ENCODE measurements at places on chromosomes 12 and 14. TPM values are rescaled to one million over a fixed set of nuclear protein-coding genes. Genes with fewer than 3 reads are reported as not detected.

GRCh38 chr14:36522972-36523715 is 3.1 kb upstream of the NKX2-1 start:
- H3K27me3 ChIP-seq: peaks cover 14% of the 10 kb centered on the region
- H3K4me1 ChIP-seq: no peaks in the 10 kb centered on the region
- no peak overlapping the region for H3K4me3 ChIP-seq
- no peak overlapping the region for H3K27ac ChIP-seq

GRCh38 chr14:92877757-92878431 is 45.1 kb upstream of the CHGA start:
- no peaks in the 10 kb centered on the region for H3K4me1 ChIP-seq
- H3K27ac ChIP-seq: no peak overlapping the region
- H3K27me3 ChIP-seq: peaks cover 10% of the 10 kb centered on the region
- H3K4me3 ChIP-seq: no peak overlapping the region

DNA sequence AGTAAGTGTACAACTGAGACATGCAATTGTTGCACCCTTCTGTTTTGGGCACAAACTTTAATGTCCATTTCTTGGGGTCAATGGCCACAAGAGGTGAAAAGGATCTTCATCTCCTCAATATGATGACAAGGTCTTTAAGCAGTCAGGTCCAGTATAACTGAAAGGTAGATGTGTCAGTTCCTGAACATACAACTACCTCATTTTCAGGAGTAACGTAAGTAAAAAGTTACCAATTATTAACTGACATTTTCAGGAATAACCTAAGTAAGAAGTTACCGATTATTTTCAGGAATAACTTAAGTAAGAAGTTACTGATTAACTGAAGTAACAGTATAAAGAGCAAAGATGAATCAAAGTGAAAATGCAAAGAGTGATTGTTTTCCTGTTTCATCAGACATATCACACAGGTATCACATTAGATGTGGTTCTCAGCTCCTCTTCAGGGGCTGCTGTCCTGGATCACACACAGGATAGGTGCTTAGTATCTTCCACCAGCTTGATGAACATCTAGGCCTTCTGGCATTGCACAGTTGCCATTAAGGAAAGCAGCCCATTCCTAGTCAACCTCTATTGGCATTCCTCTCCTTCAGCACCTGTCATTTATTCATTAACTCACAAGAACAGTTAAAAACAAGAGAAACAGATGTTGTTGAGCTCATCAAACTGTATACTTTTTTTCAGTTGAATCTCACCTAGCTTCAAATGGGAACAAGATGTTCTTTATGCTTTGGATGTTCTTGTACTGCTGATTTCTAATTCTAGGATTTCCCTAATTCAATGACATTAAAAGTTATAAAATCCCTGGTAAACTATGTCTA is 200.0 kb downstream of the FOXG1 start:
- no peak for DNase-seq
- H3K27ac ChIP-seq: no peak overlapping the region
- no peaks in the 10 kb centered on the region for H3K4me1 ChIP-seq

DNA sequence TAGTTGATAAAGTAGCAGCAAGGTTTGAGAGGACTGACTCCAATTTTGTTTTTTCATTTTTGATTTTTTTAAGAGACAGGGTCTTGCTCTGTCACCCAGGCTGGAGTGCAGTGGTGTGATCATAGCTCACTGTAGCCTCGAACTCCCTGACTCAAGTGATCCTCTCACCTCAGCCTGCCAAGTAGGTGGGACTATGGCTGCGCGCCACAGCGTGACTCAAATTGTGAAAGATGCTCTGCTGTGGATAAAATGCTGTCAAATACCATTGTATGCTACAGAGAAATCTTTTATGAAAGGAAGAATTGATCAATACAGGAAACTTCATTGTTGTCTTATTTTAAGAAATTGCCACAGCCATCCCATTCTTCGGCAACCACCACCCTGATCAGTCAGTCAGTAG is 48.3 kb downstream of the SCN8A start:
- H3K36me3 ChIP-seq: no peaks in the 10 kb centered on the region
- peaks cover 2% of the 10 kb centered on the region for H3K27me3 ChIP-seq
- no peak for DNase-seq
- no peaks in the 10 kb centered on the region for H3K4me1 ChIP-seq
- no peak overlapping the region for H3K27ac ChIP-seq

GRCh38 chr14:69543341-69544115 is 31.1 kb downstream of the CCDC177 start:
- peak; percentile 10 for DNase-seq
- H3K27ac ChIP-seq: no peak overlapping the region
- no peaks in the 10 kb centered on the region for H3K36me3 ChIP-seq

GRCh38 chr12:27246141-27246540 is 2.1 kb downstream of the STK38L start:
- peaks cover 9% of the 10 kb centered on the region for H3K27me3 ChIP-seq
- peaks cover 45% of the 10 kb centered on the region for H3K4me1 ChIP-seq
- H3K27ac ChIP-seq: peak overlapping the region; percentile 94
- peak overlapping the region; percentile 60 for H3K4me3 ChIP-seq

- no peaks in the 10 kb centered on the region for H3K27me3 ChIP-seq
- DNase-seq: peak; percentile 65
- peak overlapping the region; percentile 89 for H3K27ac ChIP-seq
- H3K4me3 ChIP-seq: peak overlapping the region; percentile 96
- no peaks in the 10 kb centered on the region for H3K36me3 ChIP-seq
- peaks cover 38% of the 10 kb centered on the region for H3K4me1 ChIP-seq
These were observed 574 bp downstream of the WNK1 start for GRCh38 chr12:752695-753610.

- DNase-seq: no peak
- no peaks in the 10 kb centered on the region for H3K36me3 ChIP-seq
- H3K4me1 ChIP-seq: no peaks in the 10 kb centered on the region
- no peak overlapping the region for H3K27ac ChIP-seq
- H3K4me3 ChIP-seq: no peak overlapping the region
- H3K27me3 ChIP-seq: no peaks in the 10 kb centered on the region
These were observed 86.0 kb downstream of the FAR2 start for GRCh38 chr12:29234965-29235626.

Gene SPIC
- polyA plus RNA-seq: not detected

DNA sequence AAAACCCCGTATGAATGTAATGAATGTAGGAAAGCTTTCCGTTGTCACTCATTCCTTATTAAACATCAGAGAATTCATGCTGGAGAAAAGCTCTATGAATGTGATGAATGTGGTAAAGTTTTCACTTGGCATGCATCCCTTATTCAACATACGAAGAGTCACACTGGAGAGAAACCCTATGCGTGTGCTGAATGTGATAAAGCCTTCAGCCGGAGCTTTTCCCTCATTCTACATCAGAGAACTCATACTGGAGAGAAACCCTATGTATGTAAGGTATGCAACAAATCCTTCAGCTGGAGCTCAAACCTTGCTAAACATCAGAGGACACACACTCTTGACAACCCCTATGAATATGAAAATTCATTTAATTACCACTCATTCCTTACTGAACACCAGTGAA is 23.8 kb downstream of the ZNF891 start:
- peaks cover 75% of the 10 kb centered on the region for H3K36me3 ChIP-seq
- H3K27me3 ChIP-seq: peaks cover 3% of the 10 kb centered on the region
- no peak overlapping the region for H3K4me3 ChIP-seq

DNA sequence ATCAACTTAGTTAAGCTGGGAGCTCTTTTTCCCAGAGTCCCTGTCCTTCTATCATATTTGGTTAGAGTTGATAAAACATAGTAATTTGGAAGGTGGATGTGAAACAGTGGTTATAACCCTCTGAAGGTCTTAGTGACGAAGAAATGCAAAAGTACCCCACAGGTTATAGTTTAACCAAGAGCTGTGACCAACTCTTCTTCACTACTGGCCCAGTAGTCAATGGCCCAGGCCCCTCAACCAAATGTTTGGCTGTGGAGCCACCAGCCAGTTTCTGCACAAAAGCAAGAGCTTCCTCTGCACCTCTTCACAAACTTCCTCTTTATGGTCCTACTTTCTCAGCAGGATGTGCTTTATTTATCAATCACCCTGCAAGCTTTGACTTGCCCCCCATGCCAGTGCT is 132.6 kb downstream of the BMP4 start:
- no peaks in the 10 kb centered on the region for H3K27me3 ChIP-seq
- H3K4me3 ChIP-seq: no peak overlapping the region
- no peak overlapping the region for H3K27ac ChIP-seq
- H3K36me3 ChIP-seq: no peaks in the 10 kb centered on the region
- DNase-seq: no peak

DNA sequence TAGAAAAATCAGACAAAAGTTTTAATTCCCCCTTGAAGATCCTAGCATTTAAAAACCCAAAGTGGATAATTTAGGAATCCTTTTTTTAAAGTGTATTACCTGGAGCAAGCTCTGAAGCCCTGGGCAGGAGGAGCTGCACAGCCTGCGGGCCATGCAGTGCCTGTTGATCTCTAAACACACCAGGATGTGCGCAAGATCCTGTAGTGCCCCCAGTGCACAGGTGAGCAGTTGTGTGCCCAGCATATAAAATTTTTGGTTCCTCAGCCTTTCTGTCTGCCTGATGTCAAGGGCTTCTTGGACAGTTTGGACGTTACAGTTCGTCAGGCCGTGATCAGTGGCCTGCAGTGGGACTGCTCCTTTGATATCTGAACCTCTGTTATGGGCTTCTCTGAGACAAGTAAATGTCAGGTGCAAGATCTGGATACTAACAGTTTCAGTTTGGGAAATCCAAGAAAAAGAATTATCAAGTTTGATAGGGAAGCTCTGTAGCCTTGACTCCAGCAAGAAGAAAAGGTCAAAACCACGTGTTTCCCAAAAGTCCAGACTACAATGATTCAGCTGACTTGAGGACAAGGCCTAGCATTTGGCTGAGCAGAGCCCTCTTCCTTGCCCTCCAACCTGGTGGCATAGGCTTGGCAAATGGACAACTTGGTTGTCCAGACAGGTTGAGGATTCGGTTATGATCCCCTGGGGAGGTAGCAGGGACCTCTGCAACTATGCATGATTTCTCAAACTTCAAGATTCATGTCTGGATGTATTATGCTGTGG is 1.0 kb downstream of the ATXN7L3B start:
- DNase-seq: peak; percentile 27
- H3K27me3 ChIP-seq: peaks cover 10% of the 10 kb centered on the region
- H3K4me1 ChIP-seq: peaks cover 63% of the 10 kb centered on the region
- peak overlapping the region; percentile 95 for H3K4me3 ChIP-seq
- H3K36me3 ChIP-seq: peaks cover 6% of the 10 kb centered on the region

DNA sequence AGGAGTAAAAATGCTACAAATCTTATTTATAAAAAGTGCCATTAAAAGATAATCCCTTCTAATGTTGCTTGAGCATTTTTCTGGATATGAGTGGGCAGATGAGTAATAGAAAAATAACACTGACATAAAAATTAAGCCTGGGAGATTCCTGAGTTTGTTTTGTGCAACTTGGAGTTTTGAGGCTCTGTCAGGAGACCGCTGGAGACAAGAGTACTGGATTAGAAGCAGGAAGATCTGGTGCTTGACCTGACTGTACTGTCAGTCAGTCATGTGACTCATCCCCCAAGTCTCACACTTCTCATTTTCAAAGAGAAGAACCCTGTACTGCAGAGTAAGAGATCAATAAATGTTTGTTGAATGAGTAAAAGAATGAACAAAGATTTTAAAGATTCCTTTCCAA is 29.4 kb downstream of the ANO4 start:
- H3K27ac ChIP-seq: no peak overlapping the region
- no peaks in the 10 kb centered on the region for H3K4me1 ChIP-seq
- H3K27me3 ChIP-seq: no peaks in the 10 kb centered on the region
- DNase-seq: no peak
- no peaks in the 10 kb centered on the region for H3K36me3 ChIP-seq

- DNase-seq: no peak
- no peak overlapping the region for H3K4me3 ChIP-seq
- no peak overlapping the region for H3K27ac ChIP-seq
- H3K4me1 ChIP-seq: no peaks in the 10 kb centered on the region
These were observed 12.7 kb downstream of the TSPAN11 start for GRCh38 chr12:30939234-30939633.

DNA sequence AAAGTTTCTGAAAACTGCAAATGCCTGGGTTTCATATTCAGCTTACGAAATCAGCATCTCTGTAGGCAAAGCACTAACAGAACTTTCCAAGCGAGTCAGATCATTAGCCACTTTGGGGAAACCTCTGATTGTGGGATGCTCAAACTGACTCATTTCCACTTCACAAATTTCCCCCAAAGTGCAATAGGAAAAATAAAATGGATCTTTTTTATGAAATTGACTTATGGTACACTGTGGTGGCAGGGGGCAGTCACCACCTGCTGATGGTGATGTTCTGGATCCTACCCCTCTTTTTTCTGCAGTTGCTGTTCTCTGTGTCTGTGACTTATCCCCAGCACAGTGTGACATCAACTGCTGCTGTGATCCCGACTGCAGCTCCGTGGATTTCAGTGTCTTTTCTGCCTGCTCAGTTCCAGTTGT is 5.6 kb downstream of the TCTN1 start:
- H3K4me1 ChIP-seq: no peaks in the 10 kb centered on the region
- no peak overlapping the region for H3K27ac ChIP-seq
- no peak overlapping the region for H3K4me3 ChIP-seq

Gene CSAD
- polyA plus RNA-seq: 3.8 TPM

Gene GPRC5D
- polyA plus RNA-seq: not detected

DNA sequence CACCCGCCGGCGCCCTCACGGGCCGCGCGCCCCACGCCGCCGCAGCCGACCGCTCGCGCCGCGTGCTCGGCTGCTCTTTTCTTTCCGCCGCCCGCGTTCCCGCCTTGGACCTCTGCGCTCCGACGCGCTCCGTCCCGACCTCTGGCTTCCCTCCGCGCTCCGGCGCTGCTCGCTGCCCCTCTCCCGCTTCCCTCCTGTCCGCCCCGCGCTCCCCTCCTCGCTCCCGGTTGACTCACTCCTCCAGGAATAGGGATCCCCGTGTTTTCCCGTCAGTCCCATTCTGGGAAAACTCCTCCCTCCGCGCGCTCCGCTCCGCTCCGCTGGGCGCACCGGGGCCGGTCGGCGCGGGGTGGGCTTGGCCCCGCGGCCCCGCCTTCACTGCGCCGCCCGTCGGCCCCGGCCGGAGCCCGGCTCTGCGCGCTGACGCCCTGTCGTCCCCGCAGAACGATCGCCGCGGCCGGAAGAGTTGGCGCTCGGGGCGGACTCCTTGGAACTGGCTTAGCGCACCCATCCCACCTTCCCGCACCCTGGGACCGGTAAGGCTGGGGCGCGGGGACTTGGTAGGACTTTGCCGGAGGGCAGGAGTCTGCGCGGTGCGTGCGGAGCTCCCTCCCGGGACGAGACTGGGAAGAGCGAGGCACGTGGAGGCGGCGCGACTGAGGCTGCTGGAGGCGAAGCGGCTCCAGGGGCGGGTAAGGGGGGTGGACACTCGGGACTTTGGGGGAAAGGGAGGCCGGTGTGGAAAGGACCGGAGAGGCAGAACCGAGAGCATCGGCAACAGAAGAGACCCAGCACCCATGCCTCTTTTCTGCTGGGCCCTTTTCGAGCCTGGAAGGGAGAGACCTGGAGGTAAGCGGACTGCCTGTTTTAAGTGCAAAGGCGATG is 550 bp downstream of the TEAD4 start:
- H3K4me1 ChIP-seq: peaks cover 11% of the 10 kb centered on the region
- no peak overlapping the region for H3K27ac ChIP-seq
- H3K4me3 ChIP-seq: no peak overlapping the region
- no peak for DNase-seq

DNA sequence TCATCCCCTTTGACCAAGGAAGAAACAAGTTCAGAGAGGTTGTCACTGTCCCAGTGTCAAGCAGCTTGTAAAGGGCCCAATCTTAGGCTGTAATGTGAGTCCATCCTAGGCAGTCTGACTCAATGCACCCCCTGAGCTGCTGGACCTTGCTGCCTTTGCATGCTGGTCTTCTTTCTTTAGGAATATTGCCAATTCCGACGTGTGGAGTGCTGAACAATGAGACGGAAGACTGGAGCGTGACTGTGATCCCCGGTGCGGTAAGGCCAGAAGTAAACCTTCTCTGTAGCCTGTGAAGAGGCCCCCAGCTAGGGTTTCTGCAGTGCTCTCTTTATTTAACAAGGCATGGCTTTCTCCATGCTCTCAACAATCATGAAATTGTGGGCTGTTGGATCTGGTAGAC is 963 bp downstream of the TCTN2 start:
- H3K36me3 ChIP-seq: peaks cover 10% of the 10 kb centered on the region
- peak overlapping the region; percentile 82 for H3K4me3 ChIP-seq
- no peak overlapping the region for H3K27ac ChIP-seq
- no peaks in the 10 kb centered on the region for H3K27me3 ChIP-seq

Measured in immature natural killer cell (primary cell).